ENCODE measurements at places on chromosomes 6 and 20. TPM values are rescaled to one million over a fixed set of nuclear protein-coding genes. Genes with fewer than 3 reads are reported as not detected.

Gene MLN
- not detected for total RNA-seq

Gene TCP11
- total RNA-seq: 0.07 TPM

Gene MAPK13
- 1.9 TPM for total RNA-seq

Gene SLC26A8
- total RNA-seq: under 0.01 TPM

Gene ZSWIM1
- total RNA-seq: 9.3 TPM

Gene VSTM2L
- not detected for total RNA-seq

Gene CST4
- total RNA-seq: not detected

Gene MMP24OS
- total RNA-seq: 11.2 TPM

Gene JPH2
- total RNA-seq: not detected

Gene HLA-DOA
- total RNA-seq: under 0.01 TPM

Gene TMC2
- not detected for total RNA-seq

Gene SLC17A4
- total RNA-seq: not detected

Gene BMP5
- total RNA-seq: 1.7 TPM

Gene C6orf58
- not detected for total RNA-seq

Gene DEFB114
- not detected for total RNA-seq

Gene SMPDL3A
- 7.3 TPM for total RNA-seq

Gene RREB1
- 28.5 TPM for total RNA-seq

Gene TEAD3
- 0.27 TPM for total RNA-seq

Gene SAPCD1
- 1.6 TPM for total RNA-seq

Gene SPATA25
- 0.79 TPM for total RNA-seq

Gene PRR18
- not detected for total RNA-seq

Gene LSM14B
- 24.9 TPM for total RNA-seq

Gene PCSK2
- not detected for total RNA-seq

Gene PRL
- not detected for total RNA-seq

Gene SAMD3
- not detected for total RNA-seq

Gene PRSS16
- total RNA-seq: not detected

Gene SNAP25
- total RNA-seq: not detected

Gene LGSN
- under 0.01 TPM for total RNA-seq

Gene ABHD16B
- total RNA-seq: not detected

Gene KIAA1755
- total RNA-seq: 0.14 TPM

Gene SPTLC3
- 1.1 TPM for total RNA-seq

Gene PPP1R14C
- total RNA-seq: not detected

Gene BNIP5
- not detected for total RNA-seq

Gene MYLIP
- total RNA-seq: 22.6 TPM

Gene PLA2G7
- not detected for total RNA-seq

Gene PEX3
- 24.6 TPM for total RNA-seq

Gene SLC22A3
- total RNA-seq: 0.07 TPM

All from thoracic aorta endothelial cell (primary cell).